ENCODE measurements at places on chromosomes 12 and 14.

DNA sequence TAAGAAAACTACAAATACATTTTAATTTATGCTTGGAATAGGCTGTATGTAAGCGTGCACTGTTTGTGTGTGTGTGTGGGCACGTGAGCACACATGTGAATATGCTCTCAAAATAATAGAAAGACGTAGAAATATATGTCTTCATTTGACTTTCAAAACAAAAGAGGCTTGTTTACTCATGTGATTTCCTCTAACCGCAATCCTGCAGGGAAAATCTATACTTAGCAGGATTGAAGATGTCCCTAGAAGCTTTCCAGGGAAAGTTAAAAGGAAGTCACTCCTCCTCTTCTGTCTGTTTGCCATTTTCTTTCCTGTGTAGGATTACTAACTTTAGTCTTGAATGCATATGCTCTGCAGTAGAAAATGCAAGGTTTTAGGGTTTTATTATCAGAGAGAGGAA is 404.7 kb downstream of the MDGA2 start:
- no peak for DNase-seq

GRCh38 chr14:75968456-75968855 is 13.3 kb downstream of the TGFB3 start:
- no peak for DNase-seq

- DNase-seq, result no peak
Observed at GRCh38 chr12:72631926-72632685, 359.9 kb downstream of the TRHDE start.

DNA sequence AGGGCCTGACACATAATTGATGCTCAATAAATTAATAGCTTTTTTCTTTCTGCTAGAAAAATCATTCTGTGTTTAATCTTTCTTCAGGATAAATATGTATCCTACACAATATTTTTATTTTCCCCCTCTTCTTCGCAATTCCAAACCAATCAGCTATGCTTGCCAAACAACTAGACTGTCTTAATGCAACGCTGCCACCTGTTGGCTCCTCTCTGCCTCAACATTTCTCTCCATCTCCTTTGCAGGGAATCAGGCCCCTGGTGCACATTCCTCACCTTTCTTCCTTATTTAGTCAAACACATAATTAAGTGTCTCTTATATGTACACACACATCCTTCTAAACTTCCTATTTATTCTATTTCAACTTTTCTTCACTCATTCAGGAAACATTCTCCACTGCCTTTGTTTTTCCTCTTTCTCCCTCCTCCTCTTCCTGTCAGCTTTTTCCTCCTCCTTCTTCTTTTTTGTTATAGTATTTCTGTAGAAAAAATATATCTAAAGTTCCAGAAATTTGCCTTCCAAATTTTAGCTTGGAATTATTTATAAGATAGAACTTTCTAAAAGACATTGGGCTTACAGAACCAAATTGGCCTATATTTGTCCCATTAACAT is 406.0 kb downstream of the PRKD1 start:
- peak; percentile 2 for DNase-seq

GRCh38 chr12:29317556-29318363 is 63.2 kb downstream of the ERGIC2 start:
- DNase-seq, result peak; percentile 34

Measured in stimulated activated CD4-positive, alpha-beta T cell treated with anti-CD3 and anti-CD28 coated beads, Interleukin-2, amount 100 ng/mL, for 24 hours (primary cell).